Frontal cortex (tissue), 4 donors: ENCODE measurements at places on chromosomes 2 and 18. TPM values are rescaled to one million over a fixed set of nuclear protein-coding genes. Genes with fewer than 3 reads are reported as not detected.

FEV gene
- not detected for total RNA-seq

SERPINB2 gene
- not detected for total RNA-seq

RAB31 gene
- 37.5 TPM for total RNA-seq

NCKAP5 gene
- total RNA-seq = 9.0 TPM

DSEL gene
- 51.4 TPM for total RNA-seq

DNA sequence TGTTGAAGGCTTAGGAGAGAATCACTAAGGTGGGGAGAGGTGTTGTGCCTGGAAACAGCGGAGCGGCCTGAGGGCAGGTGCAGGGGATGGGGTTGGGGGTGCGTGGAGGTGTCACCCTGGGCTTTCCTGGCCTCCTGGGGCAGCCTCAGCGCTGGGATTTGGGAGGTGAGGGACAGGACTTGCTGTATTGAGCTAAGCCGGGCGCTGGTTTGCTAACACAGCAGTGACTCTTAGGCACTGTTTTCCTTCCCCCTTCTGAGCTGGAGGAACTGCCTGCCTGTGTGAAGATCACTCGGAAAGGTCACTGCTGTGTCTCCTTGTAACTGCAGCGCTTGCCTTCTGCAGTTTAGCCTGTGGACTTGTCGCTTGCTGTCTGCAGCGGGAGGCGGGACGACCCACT, 21.2 kb downstream of the PRELID3A start:
- no peak for DNase-seq

DNA sequence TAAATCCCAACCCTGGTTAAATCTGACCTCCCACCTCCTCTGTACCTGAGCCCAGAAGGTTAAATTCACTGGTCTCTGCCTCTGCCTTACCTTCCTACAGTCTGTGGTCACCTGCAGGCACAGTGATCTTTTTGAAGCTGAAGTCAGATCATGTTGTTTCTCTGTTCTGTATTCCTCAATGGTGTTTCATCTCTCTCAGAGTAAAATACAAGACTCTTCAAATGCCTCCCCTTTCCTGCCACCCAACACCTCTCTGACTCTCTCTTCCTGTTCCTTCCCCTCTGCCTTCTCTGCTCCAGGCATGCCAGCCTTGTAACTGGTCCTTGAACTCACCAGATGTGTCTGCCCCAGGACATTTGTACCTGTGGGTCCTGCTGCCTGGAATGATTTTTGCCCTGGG, 219.3 kb downstream of the UXS1 start:
- no peak for DNase-seq

- no peak for DNase-seq
Measured at GRCh38 chr18:21943456-21943855, 202.9 kb downstream of the MIB1 start.

GRCh38 chr2:240127911-240128607, 8.0 kb downstream of the COPS9 start:
- peak; percentile 5 for DNase-seq

- no peak for DNase-seq
Measured at GRCh38 chr18:59428018-59428417, 69.0 kb upstream of the LMAN1 start.

GRCh38 chr2:119486886-119487285, 37.4 kb downstream of the SCTR start:
- no peak for DNase-seq
